ENCODE measurements at places on chromosomes 13 and 19. TPM values are rescaled to one million over a fixed set of nuclear protein-coding genes. Genes with fewer than 3 reads are reported as not detected.

Gene CATSPERD
- total RNA-seq, result not detected

Gene NLRP4
- total RNA-seq, result not detected

Gene SHD
- not detected for total RNA-seq

Gene CILP2
- total RNA-seq, result 0.20 TPM

Gene METTL21C
- not detected for total RNA-seq

Gene LAIR1
- 99.5 TPM for total RNA-seq

Gene NCAN
- total RNA-seq, result not detected

Gene ZNF534
- total RNA-seq, result not detected

Gene BSG
- total RNA-seq, result 257 TPM

Gene SLC15A1
- total RNA-seq, result not detected

Gene B3GNT3
- total RNA-seq, result 0.61 TPM
